ENCODE measurements at places on chromosomes 2 and 18.

GRCh38 chr2:196480653-196481323, 158.7 kb upstream of the CCDC150 start:
- no peak for DNase-seq

DNA sequence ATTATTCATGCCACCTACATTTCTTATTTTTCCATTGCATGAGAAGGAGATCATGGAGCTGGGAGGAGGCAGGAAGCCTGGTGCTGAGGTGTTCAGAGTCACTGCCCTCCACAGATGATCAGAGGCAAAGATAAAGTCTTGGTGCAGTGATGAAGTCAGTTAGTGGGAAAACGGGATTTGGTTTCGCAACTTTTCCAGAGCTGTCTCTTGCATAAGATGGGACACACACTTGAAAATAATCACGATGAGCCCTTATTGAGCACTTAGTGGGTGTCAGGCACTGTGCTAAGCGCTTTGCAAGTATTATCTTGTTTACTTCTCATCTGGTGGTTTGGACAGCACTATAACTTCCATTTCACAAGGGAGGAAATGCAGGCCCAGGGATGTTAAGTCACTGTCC, 222.1 kb upstream of the SMAD2 start:
- DNase-seq, result no peak

- no peak for DNase-seq
Observed at GRCh38 chr2:20474757-20475566, 28.1 kb downstream of the RHOB start.

- no peak for DNase-seq
Observed at GRCh38 chr18:37253394-37254235, 312.0 kb downstream of the CELF4 start.

- no peak for DNase-seq
Observed at GRCh38 chr18:58098706-58099105, 54.7 kb downstream of the NEDD4L start.

DNA sequence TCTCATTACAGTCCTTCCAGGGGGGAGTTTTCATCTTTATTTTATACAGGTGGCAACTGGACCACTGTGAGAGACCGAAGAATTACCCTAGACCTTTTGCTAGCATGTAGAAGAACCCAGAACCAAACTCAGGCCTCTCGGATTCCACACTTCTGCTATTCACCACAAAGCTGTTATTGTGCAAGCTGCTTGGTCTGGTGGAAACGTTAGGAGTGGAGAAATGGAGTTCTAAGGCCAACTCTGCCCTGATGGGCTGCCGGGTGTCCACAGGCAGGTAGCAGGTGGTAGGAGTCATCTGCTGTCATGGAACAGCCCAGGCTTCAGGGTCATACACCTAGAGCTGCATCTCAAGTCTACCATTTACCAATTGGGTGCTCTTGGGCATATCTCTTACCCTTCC, 218.8 kb downstream of the BCL11A start:
- DNase-seq, result no peak

DNA sequence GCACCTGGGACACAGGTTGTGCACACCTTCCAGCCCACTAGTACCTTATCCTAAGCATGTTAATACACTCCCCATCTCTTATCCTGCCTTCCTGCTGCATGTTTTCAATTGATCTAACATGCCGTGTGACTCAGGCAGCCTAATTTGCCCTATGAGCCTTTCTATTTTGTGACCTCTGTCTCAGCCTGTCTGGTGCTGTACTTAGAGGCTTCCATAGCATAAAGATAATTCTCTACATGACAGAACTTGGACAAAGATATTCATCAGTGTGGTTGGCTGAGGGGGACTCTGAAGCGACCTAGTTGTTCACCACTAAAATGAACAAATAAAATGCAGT, 8.6 kb upstream of the TMEM37 start:
- no peak for DNase-seq

GRCh38 chr2:174794851-174795374, 30.6 kb upstream of the CHRNA1 start:
- no peak for DNase-seq
